ENCODE measurements at places on chromosomes 4 and X. TPM values are rescaled to one million over a fixed set of nuclear protein-coding genes. Genes with fewer than 3 reads are reported as not detected.

Gene XAGE1A
- total RNA-seq, result not detected

Gene ERAS
- not detected for total RNA-seq

Gene TECRL
- total RNA-seq, result 828 TPM

Gene MAGEB3
- not detected for total RNA-seq

Gene LUZP4
- not detected for total RNA-seq

Gene MAGEE1
- total RNA-seq, result 5.0 TPM

Gene CSN1S1
- not detected for total RNA-seq

Gene DMRTC1B
- total RNA-seq, result not detected

Gene FANCB
- 1.1 TPM for total RNA-seq

Gene XG
- total RNA-seq, result 1.1 TPM

Gene MAGEA9B
- not detected for total RNA-seq

Gene SSX4
- not detected for total RNA-seq

Gene DCAF4L1
- total RNA-seq, result 0.12 TPM

Gene SPACA5
- not detected for total RNA-seq

Gene WWC2
- total RNA-seq, result 33.7 TPM

Gene SYP
- total RNA-seq, result 2.1 TPM

Gene PGAM4
- total RNA-seq, result not detected

Gene SHOX
- total RNA-seq, result not detected

- DNase-seq, result peak; percentile 54
Observed at GRCh38 chr4:107863850-107864371, 39.2 kb downstream of the SGMS2 start.

DNA sequence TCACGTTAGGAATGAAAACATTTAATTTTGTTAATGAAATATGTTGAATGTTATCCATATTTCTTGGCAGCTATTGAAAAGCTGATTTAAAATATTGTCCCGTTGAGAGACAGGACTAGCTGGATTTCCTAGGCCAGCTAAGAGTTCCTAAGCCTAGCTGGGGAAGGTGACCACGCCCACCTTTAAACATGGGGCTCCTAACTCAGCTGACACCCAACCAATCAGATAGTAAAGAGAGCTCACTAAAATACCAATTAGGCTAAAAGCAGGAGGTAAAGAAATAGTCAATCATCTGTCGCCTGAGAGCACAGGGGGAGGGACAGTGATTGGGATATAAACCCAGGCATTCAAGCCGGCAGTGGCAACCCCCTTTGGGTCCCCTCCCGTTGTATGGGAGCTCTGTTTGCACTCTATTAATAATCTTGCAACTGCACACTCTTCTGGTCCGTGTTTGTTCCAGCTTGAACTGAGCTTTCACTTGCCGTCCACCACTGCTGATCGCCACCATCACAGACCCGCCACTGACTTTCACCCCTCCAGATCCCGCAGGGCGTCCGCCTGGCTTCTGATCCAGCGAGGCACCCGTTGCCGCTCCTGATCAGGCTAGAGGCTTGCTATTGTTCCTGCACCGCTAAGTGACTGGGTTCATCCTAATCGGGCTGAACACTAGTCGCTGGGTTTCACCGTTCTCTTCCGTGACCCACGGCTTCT is 308.9 kb downstream of the GLUD2 start:
- no peak for DNase-seq

- no peak for DNase-seq
Observed at GRCh38 chrX:129359269-129359668, 164.0 kb downstream of the SMARCA1 start.

DNA sequence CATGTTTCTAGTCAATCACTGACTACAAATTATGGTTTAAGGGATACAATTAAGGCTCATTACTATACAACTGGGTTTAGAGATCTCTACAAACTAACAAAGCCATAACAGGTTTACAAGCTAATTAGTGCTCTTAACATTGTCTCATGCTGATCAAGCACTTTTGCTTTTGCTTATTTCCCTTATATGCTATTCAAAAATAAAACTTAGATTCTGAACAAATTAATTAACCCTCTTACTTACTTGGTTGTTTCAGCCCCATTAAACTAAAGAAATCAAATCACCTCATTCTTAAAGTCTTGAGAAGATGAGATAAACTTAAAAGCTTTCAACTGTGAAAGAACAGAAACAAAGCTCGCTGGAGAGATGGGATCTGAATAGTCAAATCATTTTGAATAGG is 2024.5 kb upstream of the ADGRL3 start:
- DNase-seq, result no peak

DNA sequence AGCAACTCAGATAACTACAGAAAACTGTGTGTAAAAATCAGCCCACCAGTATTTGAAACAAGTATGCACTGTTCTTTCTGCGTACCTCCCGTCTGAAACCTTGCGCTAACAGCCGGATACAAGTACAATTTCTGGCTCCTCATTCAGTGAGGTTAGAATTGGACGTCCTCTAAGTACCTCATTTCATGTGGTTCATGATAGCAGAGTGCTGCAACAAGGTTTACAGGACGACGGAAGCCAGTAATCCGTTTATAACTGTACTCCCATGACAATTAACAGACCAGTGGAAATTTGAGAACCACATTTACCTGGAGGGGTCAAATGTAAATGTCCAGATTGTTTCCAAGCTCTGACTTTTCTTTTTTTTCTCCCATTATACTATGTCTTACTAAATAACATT is 52.9 kb upstream of the TENM3 start:
- no peak for DNase-seq

DNA sequence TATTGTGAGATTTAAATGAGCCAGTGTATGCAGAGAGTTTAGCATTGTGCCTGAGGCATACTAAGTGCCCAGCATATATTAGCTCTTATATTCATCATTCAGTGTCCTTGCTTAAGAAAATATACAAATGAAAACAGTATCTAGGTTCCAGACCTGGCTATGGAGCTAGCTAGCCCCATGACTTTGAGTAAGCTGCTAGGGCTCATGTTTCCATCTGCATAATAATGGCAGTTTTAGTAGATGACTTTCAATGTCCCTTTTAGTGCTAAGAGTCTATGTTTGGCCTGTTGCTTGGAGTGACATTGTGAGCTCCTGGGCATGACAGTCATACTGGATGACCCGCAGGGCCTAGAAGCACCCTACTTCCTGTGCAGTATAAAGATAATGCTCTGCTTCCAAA is 435.3 kb downstream of the ZIC3 start:
- no peak for DNase-seq

GRCh38 chr4:152501846-152502536 is 33.9 kb downstream of the FBXW7 start:
- DNase-seq, result no peak

- peak; percentile 72 for DNase-seq
Observed at GRCh38 chr4:118968005-118968404, 79.4 kb downstream of the SYNPO2 start.

- no peak for DNase-seq
Observed at GRCh38 chr4:76060506-76060905, 14.0 kb upstream of the ART3 start.

- no peak for DNase-seq
Observed at GRCh38 chr4:24434241-24434640, 150.1 kb downstream of the DHX15 start.

- DNase-seq, result no peak
Observed at GRCh38 chr4:151166636-151167035, 67.2 kb downstream of the RPS3A start.

GRCh38 chrX:8846266-8846665 is 45.1 kb upstream of the FAM9A start:
- no peak for DNase-seq

DNA sequence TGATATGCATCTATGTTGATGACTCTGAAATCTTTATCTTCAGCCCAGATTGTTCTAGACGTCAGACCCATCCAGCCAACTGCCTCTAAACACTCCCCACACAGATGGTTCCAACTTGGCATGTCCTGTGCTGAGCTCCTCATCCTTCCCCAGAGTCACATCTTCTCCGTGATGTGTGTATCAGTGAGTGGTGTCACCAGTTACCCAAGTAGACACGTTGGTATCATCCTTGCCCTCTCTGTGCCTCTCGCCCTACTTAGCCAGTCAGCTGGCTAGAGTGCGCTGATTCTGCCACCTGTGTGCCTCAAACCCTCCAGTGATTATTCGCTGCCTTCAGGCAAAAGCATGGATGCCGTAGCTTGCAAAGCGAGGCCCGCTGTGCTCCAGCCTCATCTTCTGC is 18.6 kb downstream of the PRIMPOL start:
- DNase-seq, result no peak

- DNase-seq, result no peak
Observed at GRCh38 chr4:76504613-76505465, 69.8 kb downstream of the SHROOM3 start.

DNA sequence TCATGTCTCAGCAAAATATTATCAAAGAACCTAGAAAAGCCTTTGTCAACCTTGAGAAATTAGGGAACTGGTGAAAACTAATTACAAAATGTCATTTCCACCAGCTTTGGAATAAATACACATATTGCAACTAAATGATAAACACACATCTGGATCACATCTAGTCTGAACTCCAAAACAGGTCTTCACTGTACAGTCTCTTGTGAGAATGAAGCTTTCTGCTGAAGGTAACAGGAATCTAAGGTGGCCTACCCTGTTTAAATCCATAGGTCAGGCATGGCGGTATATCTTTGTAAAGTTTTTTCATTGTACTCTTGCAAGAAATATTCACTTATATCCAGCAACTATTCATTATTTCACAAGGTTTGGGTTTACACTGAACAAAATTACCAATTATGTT is 1.7 kb downstream of the SH3D19 start:
- no peak for DNase-seq

DNA sequence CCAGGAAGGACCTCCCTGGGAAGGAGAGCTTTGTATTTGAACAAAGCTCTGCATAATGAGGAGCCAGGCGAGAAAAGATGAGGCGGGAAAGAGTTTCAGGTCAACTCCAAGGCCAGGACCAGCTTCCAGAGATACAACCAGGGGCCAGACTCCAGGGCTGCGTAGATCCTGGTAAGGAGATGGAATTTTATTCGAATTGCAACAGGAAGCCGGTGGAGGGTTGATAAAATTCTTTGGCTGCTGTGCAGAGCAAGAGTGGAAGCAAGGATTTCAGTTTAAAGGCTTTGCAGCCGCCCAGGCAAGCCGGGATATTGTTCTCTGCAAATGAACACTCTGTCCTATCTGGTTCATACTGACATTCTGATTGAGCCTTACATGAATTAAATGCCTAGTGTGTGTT is 40.2 kb upstream of the CBR4 start:
- peak; percentile 79 for DNase-seq

DNA sequence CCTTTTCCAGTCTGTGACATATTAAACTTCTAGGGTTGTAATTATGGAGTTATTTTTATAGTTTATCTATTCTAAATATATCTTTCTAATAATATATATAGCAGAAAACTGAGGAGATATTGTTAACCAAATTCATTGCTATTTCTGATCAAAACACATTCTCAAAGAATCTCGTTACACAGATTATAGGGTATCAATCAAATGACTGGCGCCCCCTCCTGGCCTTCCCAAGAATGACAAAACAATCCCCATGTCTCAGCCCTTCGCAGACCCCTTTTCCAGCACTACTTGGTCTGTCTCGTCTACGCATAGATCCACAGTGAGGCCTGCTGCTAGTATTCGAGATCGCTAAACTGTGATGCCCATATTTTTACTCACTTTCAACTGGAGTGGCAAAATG is 209.3 kb downstream of the GPC3 start:
- no peak for DNase-seq

DNA sequence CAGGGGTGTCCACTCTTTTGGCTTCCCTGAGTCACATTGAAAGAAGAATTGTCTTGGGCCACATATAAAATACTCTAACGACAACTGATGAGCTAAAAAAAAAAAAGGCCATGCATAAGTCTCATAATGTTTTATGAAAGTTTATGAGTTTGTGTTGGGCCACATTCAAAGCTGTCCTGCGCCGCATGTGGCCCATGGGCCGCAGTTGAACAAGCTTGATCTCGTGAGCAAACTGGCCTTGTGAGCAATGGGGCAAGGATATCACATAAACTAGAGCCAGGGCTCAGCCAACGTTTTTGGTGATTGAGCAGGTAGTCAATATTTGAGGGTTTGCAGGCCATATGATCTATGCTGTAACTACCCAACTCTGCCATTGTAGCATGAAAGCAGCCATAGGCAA is 44.6 kb upstream of the PHKA2 start:
- DNase-seq, result no peak

GRCh38 chrX:27968878-27969277 is 12.4 kb downstream of the DCAF8L1 start:
- no peak for DNase-seq

GRCh38 chr4:151983854-151984253 is 223.0 kb upstream of the GATB start:
- no peak for DNase-seq

DNA sequence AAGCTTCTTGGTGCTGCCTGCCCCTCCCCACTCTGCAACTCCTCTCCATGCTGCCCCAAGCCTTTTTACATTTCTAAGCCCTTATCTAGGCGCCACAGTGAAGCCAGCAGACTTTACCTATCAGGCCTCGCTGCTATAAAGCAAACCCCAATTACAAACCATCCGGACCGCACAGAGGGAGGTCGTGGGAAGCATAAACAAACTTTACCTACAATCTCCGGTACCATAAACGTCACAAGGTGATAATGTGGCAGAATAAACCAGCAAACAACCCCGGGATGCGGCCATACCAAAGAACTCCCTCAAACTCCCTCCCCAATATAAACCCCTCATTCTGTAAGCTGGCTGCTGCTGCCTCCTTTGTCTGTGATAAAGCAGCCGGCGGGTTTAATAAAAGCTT is 54.0 kb upstream of the ZCCHC13 start:
- no peak for DNase-seq

- no peak for DNase-seq
Observed at GRCh38 chrX:134484039-134484438, 24.1 kb downstream of the HPRT1 start.

GRCh38 chr4:16717266-16717970 is 181.0 kb downstream of the LDB2 start:
- no peak for DNase-seq

DNA sequence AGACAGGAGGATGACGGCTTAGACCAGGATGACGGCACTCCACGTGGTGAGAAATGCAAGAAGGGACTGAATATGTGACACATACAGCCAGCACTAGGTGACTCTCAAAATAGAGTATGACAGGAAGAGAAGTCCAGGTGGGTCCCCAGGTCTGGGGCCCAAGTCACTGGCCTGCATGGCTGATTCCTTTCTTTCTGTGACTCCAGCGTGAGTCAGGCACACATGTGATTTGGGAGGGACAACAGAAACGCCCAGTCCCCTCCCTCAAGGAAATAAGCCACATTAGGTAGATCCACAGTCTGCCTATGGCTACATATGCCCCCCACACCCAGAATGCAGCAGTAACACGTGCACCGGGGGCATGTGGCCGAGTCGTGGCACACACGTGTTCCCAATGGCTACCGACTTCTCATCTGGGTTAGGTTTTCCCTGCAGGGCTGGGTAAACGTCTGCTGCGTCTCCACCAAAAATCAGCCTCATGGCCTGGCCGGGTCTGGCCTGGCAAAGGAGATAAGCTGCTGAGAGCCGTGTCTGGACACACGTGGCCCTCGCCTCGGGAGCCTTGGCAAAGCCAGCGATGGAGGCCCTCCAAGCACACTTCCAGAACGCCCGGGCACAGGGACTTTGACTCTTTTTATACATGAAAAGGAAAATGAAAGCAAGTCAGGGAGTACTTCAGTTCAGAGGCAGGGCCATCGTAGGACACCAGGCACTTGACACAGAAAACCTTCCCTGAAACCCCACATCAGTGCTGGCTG is 19.3 kb downstream of the SEL1L3 start:
- peak; percentile 67 for DNase-seq
